ENCODE measurements at places on chromosomes 12 and 14.

GRCh38 chr14:63632932-63633514, 8.6 kb downstream of the WDR89 start:
- DNase-seq: no peak

DNA sequence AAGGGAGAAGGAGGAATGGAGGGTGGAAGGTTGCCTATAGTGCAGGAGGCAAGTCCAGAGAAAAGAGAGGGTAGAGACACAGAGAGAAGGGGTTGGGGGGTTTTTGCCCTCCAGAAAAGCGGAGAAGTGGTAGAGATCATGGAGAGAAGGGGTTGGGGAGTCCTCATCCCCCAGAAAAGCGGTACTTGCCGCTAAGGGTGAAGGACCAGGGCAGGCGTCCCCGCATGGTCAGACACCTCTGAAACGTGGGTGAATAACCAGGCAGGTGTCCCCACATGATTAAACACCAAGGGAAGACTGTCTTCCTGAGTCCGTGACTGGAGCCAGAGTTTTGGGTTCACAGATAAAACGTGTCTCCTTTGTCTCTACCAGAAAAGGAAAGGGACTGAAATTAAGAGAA, 439.0 kb downstream of the SOX5 start:
- no peak for DNase-seq

- no peak for DNase-seq
Observed at GRCh38 chr14:93084866-93085857, 30.6 kb downstream of the ITPK1 start.

DNA sequence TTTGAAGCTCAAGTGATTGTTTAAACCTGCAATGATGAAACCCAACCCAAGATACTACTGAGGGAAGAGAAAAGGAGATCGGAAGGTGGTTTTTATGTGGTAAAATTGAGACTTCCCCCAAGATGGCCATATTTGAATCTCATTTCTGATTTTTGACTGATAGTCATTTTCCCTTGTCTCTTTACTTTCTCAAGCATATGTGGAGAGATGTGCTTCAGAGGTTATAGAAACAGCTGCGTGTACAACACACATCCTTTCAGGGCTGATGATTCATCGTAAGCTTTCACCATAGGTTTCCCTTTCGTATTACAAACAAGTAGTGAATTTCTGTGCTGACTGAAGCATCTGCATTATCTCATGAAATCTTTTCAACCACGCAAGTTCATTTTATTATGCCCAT, 276.2 kb downstream of the EMP1 start:
- DNase-seq: no peak

- DNase-seq: no peak
Observed at GRCh38 chr14:55718551-55718950, 138.5 kb downstream of the KTN1 start.

- no peak for DNase-seq
Observed at GRCh38 chr12:32926963-32927362, 30.4 kb upstream of the PKP2 start.

GRCh38 chr12:122086116-122086515, 7.6 kb downstream of the MLXIP start:
- no peak for DNase-seq

- DNase-seq: no peak
Observed at GRCh38 chr12:110862329-110862728, 15.5 kb downstream of the CCDC63 start.

- DNase-seq: no peak
Observed at GRCh38 chr14:88452231-88452630, 66.8 kb downstream of the SPATA7 start.

- no peak for DNase-seq
Observed at GRCh38 chr14:25759256-25759655, 709.3 kb upstream of the STXBP6 start.

DNA sequence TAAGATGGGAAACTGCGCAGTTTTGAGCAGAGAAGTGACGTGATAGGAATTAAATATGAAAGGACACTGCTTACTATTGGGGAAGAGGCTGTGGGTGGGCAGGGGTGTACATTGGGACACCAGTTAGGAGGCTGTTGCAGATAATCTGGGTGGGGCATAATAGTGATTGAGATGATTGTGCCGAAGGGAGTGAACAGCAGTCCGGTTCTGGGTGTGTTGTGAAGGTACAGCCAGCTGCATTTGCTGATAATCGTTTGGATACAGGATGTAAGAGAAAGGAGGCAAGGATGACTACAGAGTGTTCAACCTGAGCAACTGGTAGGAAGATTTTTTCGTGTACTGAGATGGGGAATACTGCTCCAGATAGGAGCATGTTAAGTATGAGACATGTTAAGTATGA, 205.2 kb upstream of the NEDD1 start:
- DNase-seq: no peak

- no peak for DNase-seq
Observed at GRCh38 chr14:67729072-67729885, 27.6 kb downstream of the RDH12 start.

DNA sequence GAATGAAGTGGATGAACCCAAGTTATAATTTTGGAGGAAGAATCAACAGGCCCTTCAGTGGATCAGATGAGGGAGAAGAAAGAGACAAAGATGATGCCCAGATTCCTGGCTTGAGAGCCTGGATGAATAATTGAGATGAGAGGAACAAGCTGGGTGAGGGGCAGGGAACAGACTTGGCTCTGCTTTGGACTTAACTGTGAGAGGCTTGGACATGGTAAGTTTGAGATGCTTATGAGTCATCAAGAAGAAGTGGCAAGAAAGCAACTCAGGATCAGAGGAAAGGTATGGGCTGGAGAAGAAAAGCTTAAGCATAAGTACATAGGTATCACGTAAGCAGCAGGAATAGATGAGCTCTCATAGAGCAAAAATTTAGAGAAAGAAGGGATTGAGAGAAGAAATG, 55.3 kb downstream of the FIGNL2 start:
- no peak for DNase-seq

DNA sequence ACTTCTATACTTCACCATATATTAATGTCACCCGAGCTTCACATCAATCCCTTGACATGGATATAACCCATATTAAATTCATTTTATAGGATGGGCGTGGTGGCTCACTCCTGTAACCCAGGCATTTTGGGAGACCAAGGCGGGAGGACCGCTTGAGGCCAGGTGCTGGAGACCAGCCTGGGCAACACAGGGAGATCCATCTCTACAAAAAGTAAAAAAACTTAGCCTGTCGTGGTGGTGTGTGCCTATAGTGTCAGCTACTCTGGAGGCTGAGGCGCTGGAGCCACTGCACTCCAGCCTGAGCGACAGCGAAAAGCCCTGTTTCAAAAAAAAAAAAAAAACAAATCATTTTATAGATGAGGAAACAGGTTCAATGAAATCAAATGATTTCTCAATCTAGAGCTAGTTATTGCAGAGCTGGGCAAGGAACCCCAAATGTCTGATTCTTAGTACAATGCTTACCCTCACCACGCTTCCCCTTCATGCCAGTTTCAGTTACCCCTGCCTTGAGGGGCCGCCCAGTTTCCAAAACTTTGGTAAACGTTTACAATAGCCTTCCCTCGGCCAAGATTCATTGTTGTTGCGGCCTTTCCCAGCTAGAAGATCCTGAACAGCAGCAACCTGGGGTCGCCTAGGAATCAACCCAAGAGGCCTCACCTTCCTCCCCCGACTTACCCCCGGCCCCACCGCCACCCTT, 751 bp downstream of the PSMB5 start:
- no peak for DNase-seq

GRCh38 chr12:70966046-70966445, 45.5 kb upstream of the PTPRR start:
- no peak for DNase-seq

GRCh38 chr14:102893452-102893851, 29.0 kb upstream of the AMN start:
- DNase-seq: no peak

GRCh38 chr14:66572826-66573225, 64.9 kb downstream of the GPHN start:
- no peak for DNase-seq

DNA sequence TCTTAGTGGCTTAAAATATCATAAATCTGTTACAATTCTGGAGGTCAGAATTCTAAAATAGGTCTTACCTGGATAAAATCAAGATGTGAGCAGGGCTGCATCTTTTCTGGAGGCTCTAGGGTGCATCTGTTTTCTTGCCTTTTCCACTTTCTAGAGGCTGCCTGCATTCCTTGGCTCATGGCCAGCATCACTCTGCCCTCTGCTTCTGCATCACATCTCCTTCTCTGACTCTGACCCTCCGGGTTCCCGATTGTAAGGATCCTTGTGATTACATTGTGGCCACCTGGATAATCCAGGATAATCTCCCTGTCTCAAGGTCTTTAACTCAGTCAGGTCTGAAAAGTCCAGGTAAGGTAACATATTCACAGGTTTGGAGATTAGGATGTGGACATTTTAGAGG, 11.0 kb upstream of the BMP4 start:
- no peak for DNase-seq

DNA sequence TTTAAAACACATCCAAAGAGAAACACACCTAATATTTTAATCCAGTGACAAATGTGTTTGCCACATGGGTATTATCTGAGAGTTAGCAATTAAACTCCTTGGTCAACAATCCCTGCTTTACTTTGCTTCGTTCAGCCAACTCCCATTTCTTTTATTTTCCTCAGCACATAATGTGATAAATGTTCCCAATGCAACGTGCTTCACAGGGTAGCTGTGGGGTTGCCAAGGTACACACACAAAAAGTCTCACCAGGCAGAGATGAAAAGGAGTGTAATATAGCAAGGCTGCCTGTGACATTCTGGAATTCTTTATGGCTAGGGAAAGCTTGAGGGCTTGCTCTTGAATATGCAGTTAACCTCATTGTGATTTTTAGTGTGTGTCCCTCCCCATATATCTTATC, 208.0 kb upstream of the DIO2 start:
- no peak for DNase-seq

- no peak for DNase-seq
Observed at GRCh38 chr14:55814064-55814463, 234.1 kb downstream of the KTN1 start.

- DNase-seq: no peak
Observed at GRCh38 chr12:47801904-47802246, 17.8 kb downstream of the HDAC7 start.

DNA sequence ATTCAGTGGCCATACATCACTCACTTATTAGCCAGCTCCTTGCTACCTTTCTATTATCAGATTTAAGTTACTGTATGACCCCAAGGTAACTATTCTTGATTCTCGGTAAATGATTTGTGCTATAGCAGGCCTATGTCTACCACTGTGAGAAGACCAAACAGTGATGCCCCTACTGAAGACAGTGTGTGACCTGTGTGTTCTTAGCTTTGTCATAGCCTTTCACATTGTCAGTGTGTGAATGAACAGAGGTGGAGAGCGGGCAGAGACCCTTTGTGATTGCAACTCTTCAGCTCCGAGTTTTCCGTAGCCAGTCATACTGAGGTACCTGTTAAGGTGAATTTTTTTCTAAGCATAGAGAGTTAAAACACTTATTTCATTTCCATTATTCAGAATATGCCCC, 294.0 kb downstream of the LRFN5 start:
- no peak for DNase-seq

DNA sequence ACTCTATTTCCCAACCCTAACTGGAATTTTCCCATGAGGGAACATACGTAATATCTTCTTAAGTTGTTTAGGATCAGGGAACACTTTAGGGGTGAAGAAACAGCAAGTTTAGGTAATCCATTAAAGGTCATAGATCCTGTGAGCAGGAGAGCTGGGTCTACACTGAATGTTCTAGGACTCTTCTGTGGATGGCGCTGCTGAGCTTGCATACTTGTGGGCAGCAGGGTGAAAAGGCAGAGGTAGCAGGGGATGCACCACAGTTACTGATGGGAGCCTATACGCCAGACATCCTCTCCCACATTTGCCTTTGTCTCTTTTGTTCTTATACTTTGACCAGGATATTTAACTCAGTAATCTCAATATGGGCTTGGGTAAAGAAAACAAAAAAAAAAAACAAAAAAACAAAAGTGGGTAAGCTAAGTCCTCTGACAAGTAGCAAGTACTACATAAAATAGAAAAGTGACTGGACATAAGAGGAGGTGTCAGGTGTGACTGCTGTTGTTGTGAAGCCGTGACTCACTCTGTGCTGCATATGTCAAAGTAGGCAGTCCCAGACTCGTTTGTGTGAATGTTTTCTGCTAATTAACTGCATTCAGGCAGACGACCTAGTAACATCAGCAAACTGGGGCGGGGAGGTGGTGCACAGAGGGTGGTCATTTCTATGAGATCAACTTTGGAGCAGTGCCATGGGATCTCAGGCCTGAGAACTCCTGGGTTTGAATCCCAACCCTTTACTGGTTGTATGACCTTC, 31.6 kb downstream of the NEUROD4 start:
- DNase-seq: no peak

GRCh38 chr12:76156726-76157125, 72.2 kb upstream of the NAP1L1 start:
- no peak for DNase-seq

- no peak for DNase-seq
Observed at GRCh38 chr12:76180401-76181277, 96.2 kb upstream of the NAP1L1 start.

DNA sequence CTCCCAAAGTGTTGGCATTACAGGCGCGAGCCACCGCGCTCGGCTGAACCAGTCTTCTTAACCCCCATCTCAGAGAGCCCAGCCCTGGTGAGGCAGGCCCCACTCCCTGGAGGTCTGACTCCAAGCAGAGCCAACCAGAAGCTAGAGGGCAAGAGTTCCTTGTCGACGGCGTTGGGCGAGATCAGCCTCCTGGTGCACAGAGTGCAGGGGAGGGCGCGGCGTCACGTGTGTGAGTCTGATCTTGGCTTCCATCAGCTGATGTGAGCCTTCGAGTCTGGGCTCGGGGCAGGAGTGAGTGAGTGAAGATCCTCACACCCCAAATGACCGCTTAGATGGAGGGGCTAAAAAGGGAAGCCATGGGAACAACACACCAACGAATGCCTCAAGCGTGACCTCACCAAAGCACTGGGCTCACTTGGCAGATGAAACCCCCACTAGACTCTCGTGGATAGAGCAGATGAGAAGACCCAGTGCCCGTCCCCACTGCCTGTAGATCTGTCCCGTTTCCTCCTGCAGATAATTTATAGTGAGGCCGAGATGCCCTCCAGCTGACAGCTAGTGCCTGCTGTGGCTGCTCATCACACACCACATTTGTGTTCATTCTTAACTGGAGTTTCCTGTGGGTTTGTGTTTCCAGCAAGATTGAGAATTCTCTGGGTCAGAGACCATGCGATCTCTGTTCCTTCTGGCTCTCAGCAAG, 28.6 kb upstream of the ADGRD1 start:
- no peak for DNase-seq

DNA sequence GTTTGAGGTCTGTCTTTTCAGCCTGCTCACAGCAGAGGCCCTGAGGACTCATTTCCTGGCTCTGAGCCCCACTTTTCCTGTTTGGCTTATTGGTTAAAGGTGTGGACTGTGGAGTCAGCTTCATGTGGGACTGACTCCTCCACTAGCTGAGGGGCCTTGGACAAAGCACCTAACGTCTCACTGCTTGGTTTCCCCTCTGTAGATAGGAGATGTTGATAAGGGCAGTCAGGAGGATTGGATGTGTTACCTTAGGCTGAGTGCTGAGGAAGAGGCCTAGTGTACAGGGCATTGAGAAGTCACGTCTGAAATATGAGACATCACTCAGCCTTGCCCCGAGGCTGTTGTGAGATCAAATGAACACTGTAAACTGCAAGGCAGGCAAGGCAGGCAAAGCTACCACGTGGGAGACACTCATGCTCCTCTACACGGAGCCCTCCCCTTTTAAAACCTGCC, 27.1 kb upstream of the TCL1A start:
- DNase-seq: no peak
